RWPE1 (cell line): ENCODE measurements at places on chromosomes 13 and 19.

DNA sequence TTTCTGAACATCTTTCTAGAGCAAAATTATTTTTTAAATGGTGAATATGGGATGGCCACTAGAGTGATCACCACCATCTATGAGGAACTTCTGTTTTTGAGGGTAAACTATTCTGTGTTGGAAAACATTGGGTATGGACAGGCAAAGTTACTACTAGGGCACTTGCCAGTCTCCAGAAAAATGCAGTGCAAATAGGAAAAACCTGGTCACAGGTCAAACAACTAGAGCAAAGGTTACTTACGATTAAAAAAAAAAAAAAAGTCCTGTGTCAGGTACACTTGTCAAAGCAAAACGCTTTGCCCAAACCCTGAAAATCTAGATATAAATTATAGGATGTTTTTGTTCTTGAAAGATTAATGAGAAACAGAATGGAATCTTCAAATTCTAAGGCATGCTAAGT, 66.2 kb downstream of the SLITRK1 start:
- no peak for DNase-seq

DNA sequence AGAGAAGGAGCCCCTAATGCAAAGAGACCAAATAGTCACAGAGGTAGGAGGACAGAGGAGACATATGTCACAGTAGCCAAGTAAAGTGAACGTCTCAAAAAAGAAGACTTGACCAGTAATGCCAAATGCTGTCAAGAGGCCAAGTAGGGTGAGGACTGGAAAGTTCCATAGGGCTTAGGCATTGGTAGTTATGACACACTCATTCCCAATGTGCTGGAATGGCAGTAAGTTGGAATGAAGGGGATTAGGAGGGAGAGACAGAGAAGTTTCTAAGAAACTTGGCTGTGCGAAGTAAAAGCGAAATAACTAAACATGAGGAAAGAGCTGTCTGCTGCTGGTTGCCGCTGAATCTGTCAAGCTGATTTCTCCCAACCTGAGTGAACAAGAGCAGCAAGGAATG, 14.9 kb upstream of the FRY start:
- DNase-seq: no peak

- no peak for DNase-seq
Observed at GRCh38 chr13:40943073-40943472, 76.0 kb downstream of the ELF1 start.

GRCh38 chr13:110681868-110682550, 23.9 kb downstream of the CARS2 start:
- no peak for DNase-seq

DNA sequence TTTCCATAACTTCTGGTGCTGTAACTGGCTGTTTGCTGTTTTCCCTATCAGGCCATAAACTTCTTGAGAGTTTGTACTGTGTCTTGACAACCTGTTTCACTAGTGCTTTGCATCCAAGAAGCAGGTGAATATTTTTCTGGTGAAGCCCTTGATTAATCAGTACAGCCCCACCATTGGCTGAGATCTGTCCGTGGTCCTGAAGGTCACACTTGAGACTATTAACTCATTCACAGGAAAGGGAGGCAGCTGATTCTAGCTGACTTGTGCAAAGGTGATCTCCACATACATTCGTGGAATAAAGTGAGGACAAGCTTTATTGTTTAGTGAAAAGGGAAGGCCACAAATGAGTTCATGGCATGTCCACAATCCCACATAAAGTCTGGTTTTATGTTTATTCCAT, 61.4 kb upstream of the ZNF835 start:
- no peak for DNase-seq

GRCh38 chr19:9945319-9945966, 9.1 kb upstream of the OLFM2 start:
- peak; percentile 26 for DNase-seq

GRCh38 chr13:78431328-78431727, 172.0 kb downstream of the POU4F1 start:
- no peak for DNase-seq

- DNase-seq: no peak
Observed at GRCh38 chr13:19685034-19685433, 51.6 kb downstream of the MPHOSPH8 start.

GRCh38 chr19:1167687-1168571, 6.1 kb downstream of the SBNO2 start:
- no peak for DNase-seq

GRCh38 chr13:26698392-26699196, 62.0 kb downstream of the GPR12 start:
- peak; percentile 69 for DNase-seq

DNA sequence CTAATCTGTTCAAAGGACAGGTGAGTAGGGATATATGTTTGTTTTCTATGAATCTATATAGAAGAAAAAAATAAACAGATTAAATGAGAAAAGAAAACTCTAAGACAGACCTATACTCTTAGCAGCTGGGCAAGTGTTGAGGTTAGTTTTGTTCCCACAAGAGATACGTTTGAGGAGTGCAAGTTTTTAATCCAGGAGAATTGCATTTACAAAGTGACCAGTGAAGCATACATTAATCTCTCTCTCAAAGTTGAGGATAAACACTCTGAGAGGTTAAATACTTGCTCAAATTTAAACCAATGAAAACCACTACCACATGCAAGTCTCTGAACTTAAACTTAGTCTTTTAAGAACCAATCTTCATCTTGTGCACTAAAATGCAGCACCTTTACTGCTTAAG, 930.5 kb upstream of the MIR17HG start:
- no peak for DNase-seq

DNA sequence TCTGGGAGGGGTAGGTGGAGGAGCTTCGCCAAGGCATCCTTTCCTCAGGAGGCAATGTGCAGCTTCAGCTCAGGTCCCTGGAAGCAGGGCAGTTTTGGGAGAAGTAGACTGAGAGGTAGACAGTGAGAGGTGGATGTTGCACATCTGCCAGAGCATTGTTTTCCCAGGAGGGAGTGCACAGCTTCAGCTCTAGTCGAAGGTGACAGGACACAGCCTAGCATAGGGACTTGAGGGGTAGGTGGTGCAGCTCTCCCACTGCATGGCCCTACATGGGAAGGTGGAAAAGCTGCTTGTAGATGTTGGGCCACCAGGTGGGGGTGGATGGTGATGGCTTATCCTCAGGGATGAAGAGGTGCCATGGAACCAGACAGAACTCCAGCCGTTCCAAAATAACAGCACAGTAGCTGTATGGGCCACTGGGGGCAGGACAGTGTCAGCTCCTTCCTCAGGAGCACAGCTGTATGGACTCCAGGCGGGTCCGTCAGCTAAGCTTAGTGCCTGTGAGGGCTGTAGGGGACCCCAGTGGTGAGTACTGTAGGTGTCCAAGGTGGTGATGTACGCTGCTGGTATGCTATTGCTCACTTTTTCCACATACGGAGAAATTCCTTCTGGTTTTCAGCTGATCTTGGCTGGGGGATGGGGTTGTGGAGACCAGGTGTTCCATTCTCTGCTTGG, 17.4 kb upstream of the ZNF543 start:
- DNase-seq: no peak

DNA sequence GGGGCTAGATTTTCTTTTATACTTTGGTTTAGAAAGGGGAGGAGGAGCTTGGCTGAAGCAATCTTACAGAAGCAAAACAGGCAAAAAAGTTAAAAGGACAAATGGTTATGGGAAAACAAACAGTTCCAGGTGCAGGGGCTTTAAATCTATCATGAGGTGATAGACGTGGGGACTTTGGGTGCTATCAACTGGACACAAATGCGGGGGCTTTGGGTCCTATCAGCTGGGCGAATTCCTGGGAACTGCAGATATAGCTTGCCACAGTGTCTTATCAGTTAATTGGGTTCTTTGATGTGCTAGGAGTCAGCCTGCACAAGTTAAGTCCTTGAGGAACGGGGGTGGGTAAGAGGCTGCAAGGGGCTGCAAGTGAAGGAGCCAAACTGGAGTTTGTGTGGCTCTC, 260.6 kb downstream of the TUBA3C start:
- DNase-seq: no peak
